ENCODE measurements at places on chromosomes 11 and 22.

DNA sequence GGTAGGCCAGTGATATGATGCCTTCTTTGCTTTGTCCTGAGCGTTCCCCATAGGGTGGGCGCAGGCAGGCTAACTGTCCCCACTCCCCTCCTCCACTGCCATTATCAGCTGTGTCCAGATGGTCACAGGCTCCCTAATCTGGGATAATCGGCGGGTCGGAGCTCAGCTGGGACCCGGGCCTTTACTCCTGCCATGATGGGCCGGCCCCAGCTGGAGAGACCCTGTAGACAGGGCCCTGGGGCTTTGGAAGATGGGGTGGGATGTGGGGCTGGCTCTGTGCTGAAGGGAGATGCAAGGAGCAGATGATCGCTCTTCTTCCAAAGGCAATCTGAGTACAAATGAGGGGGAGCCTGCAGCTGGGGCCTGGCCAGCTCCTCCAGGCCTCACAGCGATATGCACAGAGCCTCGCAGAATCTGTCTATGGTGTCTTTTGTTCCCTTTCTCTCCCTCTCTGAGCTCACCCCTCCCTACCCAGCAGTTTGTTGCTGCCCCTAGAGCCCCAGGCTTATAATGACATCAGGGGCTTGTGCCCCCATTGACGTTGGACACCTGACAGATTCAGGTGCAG lies 11.9 kb downstream of the KLHL35 start:
- peak; percentile 86 for DNase-seq

- DNase-seq = no peak
These were observed 1.5 kb downstream of the CEP295 start for GRCh38 chr11:93663021-93663420.

- no peak for DNase-seq
These were observed 53.8 kb upstream of the CAPRIN1 start for GRCh38 chr11:33997584-33998251.

DNA sequence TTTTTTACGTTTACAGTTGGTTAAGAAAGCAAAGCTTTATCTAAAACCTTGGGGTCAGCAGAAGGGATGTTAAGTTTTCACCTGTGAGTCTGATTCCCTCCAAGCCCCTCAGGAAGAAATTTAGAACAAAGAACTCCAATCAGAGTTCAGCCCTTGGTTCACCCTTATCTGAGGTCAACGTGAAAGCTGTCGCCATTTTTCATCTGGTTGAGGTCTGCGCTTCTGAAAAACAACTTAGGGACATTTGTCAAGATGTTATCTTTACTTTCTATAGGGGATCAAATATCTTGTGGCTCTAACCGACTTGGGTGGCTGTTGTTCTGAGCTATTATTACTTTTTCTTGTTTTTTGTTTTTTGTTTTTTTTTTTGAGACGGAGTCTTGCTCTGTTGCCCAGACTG lies 30.0 kb downstream of the RGL4 start:
- DNase-seq = no peak

DNA sequence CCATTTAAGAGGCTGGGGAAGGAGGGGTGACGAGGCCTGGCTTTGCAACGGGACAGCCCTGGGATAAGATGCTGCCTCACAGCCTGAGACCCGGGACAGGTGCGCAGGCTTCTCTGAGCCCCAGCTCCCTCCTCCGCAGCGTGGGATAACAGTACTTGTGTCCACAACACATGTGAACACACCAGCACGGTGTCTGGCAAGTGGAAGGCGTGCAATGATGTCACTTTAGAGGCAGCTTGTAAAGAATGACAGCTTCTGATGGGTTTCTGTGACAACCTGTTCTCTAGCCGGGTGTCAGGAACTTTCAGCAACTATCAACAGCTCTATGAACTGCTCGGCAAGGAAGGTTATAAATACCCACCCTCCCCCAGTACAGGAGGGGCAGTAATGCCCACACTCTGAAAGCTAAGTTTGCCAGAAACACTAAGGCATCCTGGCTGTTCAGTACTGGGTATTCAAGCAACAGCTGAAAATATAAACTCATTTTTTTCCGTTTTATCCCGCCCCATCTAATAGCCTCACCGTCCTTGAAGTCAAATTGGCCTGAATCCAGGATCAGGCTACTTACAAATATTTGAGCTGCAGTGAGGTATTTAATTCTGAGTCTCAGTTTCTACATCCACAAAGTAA lies 59.7 kb downstream of the MYH9 start:
- DNase-seq = no peak

DNA sequence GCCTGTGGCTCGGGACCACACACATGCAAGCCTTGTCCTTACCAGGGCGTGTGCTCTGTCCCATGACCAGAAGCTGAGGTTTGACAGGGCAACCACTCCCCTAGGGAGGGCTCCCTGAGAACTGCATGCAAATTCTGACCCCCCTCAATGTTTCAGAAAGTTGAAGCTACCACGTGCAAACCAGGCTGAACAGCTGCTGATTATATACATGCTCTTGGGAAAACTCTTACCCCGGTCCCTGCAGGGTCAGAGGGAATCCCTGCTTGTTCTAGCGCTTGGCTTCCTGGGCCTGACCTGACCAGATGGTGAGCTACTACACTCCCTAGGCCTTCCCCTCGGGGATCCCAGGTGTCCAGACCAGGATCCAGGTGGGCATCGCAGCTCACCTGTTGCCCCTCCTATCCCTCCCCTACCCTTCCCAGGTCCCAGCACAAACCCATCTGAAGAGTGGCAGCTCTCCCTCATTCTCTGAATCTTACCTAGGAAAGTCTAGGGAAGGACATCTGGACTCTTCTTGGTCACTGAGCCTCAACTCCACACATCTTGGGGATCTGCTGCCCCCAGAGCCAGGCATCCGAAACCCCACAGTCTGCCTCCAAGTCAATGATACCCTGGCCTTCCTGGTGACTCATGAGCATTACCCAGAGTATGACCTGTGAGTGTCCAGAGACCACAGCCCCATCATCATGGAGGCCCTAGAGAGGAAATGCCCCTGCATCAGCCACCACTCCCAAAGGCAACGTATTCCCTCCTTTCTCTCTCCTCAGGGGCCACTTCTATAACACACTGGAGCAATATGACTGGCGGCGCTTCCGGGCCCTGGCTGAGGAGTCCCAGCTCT lies 61.5 kb downstream of the BTG4 start:
- no peak for DNase-seq

DNA sequence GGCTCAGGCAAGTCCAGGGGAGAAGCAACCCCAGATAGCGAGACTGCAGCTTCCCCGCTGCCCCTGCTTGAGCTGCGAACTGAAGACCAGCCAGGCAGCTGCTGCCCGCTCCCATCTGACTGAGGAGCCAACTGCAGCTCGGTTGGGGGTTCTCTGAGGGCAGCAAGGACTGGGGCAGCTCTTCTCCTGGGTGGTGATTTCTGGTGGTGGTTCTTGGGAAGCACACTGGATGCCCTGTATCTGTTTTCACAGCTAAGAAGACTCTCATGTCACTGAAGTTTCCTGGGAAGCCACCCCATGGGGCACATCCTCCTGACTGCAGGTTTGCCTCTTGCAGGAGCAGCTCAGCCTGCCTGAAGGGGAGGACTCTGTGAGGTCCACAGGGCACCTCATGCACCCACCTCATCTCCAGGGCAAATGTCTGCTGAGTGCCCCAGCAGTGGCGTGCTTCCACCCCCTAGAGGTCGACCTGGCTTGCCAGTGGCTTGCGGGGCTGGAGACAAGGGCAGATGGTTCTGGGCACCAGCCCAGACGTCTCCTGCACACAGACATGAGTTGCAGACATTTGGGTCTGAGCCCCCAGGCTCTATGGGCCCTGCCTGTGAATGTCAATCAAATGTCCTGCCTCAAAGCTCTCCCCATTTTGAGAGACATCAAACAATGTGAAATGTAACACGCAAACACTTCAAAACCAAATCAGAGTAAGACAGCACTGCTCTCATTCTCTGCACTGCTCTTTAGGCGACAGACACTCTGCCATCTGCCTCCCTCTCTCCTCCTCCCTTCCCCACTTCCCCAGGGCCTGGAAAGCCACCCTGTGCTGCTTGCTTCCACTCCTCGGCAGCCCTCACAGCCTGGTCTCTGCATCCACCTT lies 800.9 kb downstream of the BRD1 start:
- DNase-seq = no peak

DNA sequence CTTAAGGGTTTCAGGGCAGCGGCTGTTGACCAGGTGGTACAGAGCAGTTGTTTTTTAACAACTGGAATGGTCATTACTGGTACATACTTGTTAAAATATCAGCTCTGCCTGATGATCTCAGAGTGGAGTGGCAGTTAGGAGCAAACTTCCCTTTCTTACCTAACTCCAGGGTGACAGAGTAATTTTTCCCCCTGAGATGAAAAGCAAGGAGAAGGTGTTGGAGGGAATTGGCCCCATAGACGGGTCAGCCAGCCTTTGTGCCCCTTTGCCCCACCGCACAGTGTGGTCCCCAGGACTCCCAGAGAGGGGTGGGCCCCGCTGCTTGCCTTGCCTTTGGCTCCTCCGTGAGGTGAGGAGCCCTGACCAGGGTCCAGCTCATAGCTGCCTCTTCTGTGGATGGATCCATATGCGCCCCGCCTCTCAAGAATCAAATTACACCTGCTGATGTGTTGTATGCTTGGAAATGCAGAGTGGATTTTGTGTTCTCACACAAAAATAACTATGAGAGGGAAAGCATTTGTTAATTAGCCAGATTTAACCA lies 27.0 kb upstream of the SORL1-AS1 start:
- no peak for DNase-seq

DNA sequence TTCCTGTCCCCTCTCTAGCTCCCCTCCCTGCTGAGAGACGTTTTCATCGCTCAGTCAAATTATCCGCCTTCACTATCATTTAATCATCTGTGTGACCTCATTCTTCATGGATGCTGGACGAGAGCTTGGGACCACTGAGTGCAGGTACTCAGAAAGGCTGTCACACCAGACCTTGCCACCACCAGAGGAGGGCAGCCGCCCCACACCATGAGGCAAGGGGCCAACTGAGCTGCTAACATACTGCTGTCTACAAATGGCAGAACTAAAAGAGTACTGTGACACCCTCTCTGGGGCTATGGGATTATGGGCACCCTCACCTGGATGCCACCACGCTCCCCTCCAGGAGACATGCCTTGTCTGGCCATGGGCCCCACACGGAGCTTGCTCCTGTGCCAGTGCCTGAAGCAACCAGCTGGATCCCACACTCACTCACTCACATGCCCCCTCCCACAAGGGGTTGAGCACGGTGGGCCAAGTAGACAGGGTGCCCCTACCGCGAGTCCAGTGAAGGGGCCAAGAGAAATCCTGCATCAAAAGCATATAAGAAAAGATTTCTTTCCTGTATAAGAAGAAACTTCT lies 670.0 kb upstream of the CCDC90B start:
- no peak for DNase-seq

DNA sequence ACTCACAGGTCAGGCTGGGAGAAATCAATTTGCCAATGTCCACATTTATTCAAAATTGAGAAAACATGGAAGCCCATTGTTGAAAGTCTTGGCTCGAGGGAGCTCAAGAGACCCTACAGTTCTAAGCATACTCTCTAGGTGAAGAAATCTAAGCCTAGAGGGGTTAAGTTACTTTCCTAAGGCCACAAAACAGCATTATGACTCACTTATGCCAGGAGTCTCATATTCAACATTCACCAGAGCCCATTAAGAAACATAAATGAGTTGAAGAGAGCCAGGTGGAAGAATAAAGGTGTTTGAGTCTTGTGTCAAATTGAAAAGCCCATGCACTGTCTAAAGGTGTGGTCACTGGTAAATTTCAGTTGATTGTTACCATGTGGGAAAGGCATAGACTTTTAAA lies 108.1 kb downstream of the INSC start:
- DNase-seq = no peak

- peak; percentile 16 for DNase-seq
These were observed 138.1 kb downstream of the SBF2 start for GRCh38 chr11:10155793-10156490.

DNA sequence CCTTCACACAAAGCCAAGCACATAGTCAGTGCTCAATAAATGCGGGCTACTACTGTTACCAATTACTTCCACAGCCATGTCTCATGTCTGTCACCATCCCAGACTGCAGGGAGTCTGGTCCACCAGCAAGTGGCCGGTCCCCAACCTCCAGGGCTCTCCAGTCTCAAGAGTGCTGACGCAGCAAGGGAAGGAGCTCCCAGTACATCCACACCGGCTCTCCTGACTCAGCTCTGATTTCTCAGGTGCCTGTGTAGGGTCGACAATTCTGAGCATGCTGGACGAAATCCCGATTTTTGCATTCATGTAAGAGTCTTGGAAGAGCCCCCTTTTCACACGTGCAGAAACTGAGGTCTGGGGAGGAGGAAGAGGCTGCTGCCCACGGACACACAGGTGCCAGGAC lies 10.3 kb upstream of the NEFH start:
- no peak for DNase-seq

GRCh38 chr22:44585559-44586350 lies 87.7 kb upstream of the RTL6 start:
- no peak for DNase-seq

GRCh38 chr22:49426098-49426497 lies 401.6 kb downstream of the BRD1 start:
- DNase-seq = no peak

- no peak for DNase-seq
These were observed 440.8 kb upstream of the LUZP2 start for GRCh38 chr11:24056051-24056450.

- no peak for DNase-seq
These were observed 3.7 kb upstream of the TMEM109 start for GRCh38 chr11:60910281-60910687.

GRCh38 chr11:115084231-115084630 lies 405.9 kb downstream of the NXPE2 start:
- peak; percentile 54 for DNase-seq

DNA sequence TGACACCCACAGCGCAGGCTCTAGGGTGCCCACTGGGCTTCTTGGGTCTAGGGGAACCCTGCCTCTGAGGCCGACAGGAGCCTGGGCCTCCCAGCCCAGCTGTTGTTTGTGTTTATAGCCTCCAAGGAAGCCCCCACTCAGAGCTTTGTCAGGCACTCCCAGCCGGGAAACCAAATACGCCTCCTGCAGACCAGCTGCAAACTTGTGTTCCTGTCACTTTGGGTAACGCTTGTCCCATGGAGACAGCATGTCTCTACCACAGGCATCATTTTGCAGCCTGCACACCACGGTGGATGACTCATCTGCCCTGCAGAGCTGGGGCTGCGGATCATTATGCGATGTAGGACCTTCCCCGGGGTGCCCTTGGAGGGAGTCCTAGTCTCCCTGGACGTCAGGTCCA lies 40.6 kb upstream of the CRYBB3 start:
- DNase-seq = no peak

- DNase-seq = no peak
These were observed 26.6 kb downstream of the TBX1 start for GRCh38 chr22:19786959-19787848.

- peak; percentile 51 for DNase-seq
These were observed at the start of gene UNC93B1 for GRCh38 chr11:68003846-68004550. Gene UNC93B1 (minus strand): TSS chr11:68004097. CDS start chr11:68004043, 54 bp downstream.
